Tongue (tissue), 3 donors: ENCODE measurements at places on chromosomes 2 and 18.

DNA sequence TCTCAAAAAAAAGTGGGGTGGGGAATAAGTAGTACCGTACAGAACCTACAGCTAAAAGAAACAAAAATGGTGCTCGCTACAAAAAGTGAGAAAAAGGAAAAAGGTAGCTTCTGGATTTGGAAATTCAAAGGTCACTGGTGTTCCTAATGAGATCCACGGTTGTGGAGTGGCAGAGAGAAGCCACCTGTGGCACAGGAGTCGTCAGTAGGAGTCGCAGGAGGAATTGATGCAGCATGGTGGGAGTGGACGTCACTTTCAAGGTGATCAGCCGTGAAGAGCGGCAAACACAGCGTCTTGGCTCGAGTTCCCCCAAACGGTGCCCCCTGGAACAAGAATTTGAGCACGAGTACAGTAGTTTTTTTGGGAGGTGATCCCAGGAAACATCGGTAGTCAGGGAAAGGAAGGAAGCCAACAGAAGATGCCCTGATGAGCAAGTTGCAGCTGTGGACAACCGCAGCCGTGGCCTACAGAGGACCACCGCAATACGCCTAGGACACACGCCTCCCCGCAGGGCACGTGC is 1.4 kb upstream of the TTL start:
- DNase-seq: no peak

- DNase-seq: peak; percentile 66
These were observed 7.9 kb downstream of the MFSD6 start for GRCh38 chr2:190415794-190416775.

- no peak for DNase-seq
These were observed 256.4 kb downstream of the BCL2 start for GRCh38 chr18:63063171-63063570.

- no peak for DNase-seq
These were observed 39.5 kb downstream of the RRM2 start for GRCh38 chr2:10161961-10162441.

GRCh38 chr2:210633699-210634098 is 77.3 kb downstream of the CPS1 start:
- DNase-seq: no peak

- peak; percentile 70 for DNase-seq
These were observed 64.3 kb downstream of the BABAM2 start for GRCh38 chr2:27954771-27955383.

DNA sequence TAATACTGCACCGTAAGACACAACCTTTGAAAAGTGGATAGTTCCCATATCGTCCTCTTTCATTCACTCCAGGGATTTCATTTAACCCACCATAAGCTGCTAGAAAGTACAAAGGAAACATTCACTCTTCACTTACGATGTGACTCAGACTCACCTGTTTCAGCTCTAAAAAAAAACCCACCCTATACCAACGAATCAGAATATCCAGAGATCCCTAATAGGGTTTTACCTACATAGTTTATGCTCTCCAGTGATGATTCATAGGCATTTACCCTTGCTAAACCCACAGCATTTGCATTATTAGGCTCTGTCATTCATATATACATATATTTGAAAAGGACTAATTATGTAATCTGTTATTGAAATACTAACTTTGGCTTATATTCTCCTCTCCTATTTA is 60.2 kb downstream of the PRPF40A start:
- no peak for DNase-seq

- no peak for DNase-seq
These were observed 131.5 kb downstream of the ZNF516 start for GRCh38 chr18:76363436-76364120.

DNA sequence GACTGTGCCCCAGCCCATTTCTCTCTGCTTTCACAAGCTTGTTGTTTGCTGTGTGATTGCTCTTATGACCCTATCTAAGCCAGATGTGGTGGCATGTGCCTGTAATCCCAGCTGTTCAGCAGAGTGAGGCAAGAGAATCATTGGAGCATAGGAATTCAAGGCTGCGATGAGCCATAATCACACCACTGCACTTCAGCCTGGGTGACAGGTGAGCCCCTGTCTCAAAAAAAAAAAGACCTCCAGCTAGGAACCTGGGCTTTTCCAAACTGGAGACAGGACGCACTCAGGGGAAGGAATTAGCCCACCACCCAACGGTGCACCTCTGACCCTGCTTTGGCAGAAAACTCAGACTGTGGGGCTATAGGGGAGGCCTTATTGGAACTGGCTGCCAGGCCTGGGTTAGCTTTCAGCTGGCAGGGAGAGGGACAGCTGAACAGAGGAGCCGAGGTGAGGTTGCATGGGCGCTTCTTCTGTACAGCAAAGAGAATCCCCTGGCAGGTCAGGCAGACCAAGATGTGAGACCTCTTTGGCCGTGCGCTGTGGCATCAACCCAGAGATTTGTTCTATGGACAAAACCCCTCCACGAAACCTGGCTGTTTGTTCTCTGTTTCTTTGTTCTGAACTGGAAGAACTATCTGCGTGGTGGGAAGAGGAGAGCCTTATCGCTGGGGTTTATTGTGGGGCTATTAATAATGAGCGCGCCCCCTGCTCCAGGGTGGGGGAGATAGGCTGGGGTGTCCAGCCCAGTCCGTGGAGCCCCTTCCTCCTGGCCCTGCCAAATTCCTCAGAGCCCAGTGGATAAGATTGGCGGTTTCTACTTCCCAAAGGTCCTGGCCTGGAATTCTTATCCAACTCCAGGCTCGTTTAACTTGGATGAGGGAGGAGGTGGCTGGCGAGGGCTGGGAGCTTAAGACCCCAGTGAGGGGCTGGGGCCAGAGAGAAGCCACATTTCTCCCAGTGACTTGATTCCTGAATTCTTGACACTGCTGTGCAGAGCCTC is 38.8 kb upstream of the SMAD7 start:
- DNase-seq: no peak

GRCh38 chr2:120949027-120949956 is 213.6 kb downstream of the GLI2 start:
- DNase-seq: no peak

DNA sequence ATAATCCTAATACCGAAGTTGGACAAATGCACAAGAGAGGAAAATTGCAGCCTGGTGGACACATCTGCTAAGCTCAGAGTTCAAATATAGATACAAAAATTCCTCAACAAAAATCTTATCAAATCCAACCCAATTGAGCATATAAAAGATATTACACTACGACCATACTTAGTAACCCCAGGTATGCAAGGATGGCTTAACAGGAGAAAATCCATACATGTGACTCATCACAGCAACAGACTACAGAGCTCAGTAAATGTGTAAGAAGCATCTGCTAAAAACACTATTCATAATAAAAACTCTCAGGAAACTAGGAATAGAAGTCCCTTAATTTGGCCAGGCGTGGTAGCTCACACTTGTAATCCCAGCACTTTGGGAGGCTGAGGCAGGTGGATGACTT is 28.3 kb downstream of the HS6ST1 start:
- no peak for DNase-seq

GRCh38 chr2:70010576-70011111 is 49.2 kb upstream of the ASPRV1 start:
- DNase-seq: no peak
